NCI-H526 (cell line): ENCODE measurements at places on chromosomes 16 and 17.

DNA sequence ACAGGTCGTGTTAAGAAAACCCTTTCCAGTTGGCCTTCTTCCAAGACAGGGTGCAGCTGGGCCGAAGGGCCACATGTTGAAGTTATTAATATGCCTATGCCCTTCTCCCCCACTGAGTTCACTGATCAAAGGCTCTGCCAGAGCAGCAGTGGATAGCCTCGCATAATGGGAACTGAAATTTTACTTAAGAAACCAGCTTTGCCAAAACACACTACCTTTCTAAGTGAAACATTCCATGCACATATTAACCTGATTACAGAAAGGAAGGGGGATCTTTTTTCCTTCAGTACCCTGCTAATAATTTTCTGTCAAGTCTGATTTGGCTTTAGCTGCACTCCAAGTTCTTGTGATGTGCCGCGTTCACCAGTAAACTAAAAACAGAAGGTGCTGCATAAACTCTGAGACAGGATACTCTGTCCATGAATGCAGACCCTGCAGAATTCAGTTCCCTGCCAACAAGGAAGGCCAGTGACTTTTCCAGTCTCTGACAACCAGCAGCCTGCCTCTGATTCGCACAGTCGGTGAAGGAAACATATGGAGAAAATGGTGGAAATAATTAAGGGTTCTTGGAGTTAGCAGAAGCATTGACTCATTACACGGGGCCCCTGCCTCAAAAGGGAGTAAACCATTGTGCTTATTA lies 283.8 kb downstream of the ZFHX3 start:
- no peak for DNase-seq

GRCh38 chr16:23391381-23392222 lies 61.4 kb downstream of the COG7 start:
- no peak for DNase-seq

GRCh38 chr17:40095944-40096791 lies 4.2 kb downstream of the NR1D1 start:
- DNase-seq: no peak

GRCh38 chr17:82943751-82944150 lies 103.9 kb upstream of the ZNF750 start:
- DNase-seq: no peak

DNA sequence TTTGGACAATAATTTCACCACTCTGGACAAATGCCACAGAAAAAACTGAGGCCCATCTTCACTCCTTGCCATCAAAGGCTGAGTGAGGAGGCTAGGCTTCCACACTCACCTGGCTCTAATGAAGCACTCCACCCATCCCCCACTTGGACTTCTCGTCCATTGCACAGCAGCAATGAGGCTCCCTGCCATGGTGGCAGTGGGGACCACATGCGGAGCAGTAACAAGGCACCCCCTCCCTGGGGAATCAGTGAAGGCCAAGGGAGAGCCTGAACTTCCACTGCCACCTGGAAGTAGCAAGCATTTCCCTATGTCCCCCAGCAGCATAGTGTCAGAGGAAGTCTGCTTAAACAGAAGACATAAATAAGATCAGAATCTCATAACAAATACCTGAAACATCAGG lies 2.0 kb upstream of the GOSR1 start:
- DNase-seq: no peak

DNA sequence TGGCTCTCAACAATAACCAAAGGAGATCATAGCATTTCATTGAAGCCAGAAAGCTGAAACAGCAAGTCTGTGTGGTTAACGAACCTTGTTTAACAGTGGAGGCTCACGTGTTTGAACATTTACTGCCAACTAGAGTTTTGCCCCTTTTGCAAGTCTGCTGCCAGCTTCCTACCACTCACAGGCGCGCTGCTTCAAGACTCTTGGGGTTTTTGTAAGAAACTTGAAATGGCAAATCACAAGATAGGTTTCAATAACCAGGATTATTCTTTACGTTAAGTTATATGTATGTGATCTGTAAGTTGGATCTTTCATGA lies 1.2 kb downstream of the SNTB2 start:
- DNase-seq: no peak

DNA sequence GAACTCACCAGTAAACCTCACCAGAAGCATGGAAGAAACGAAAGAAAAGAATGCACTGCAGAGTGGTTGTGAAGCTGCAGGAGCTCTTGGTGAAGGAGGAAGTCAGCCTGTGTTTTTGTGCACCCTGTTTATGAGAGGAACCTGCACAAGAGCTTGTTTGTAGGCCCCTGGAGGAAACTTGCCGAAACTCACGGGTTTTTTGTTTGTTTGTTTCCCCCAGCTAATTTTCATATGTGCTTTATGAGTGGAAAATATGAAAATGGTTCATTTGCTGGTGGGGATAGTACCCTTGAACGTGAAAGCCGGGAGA lies 222.7 kb downstream of the C16orf95 start:
- DNase-seq: no peak
